ENCODE measurements at places on chromosomes 5 and 9.

DNA sequence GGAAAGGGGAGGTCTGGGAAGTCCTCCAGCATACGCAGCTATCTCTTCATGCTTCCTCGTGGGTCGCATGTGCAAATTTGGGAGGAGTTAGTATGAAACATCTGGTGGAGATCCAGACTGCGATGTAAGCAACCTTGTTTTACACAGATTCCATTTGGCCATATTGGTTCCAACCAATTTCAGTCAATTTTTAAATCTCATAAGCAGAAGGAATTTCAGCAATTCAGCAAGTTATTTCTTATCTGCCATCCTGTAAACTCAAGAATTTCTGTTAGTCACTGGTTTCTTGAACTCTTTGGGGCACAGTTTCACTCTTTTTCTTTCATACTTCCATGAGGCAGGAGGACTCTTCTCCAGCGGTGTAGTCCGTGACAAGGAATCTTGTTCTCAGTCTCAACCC lies 130.4 kb upstream of the CLINT1 start:
- DNase-seq: no peak

- no peak for DNase-seq
Measured at GRCh38 chr5:129771058-129771838, 23.4 kb downstream of the MINAR2 start.

GRCh38 chr9:104984948-104985347 lies 57.0 kb upstream of the ABCA1 start:
- DNase-seq: no peak

- DNase-seq: no peak
Measured at GRCh38 chr5:175478008-175478383, 364 bp upstream of the SFXN1 start.

GRCh38 chr5:74940782-74941353 lies 74.7 kb upstream of the FAM169A start:
- no peak for DNase-seq

GRCh38 chr5:14009575-14009974 lies 65.1 kb upstream of the DNAH5 start:
- DNase-seq: no peak

GRCh38 chr9:78938821-78939220 lies 632.9 kb upstream of the TLE4 start:
- no peak for DNase-seq

Measured in stimulated activated CD8-positive, alpha-beta memory T cell treated with anti-CD3 and anti-CD28 coated beads, Interleukin-15, amount 100 ng/mL, for 4 hours (primary cell).